ENCODE measurements at places on chromosomes 3 and 15.

GRCh38 chr3:195076981-195077610 is 193.9 kb downstream of the XXYLT1 start:
- no peak for DNase-seq

GRCh38 chr15:74851960-74852359 is 9.0 kb upstream of the ULK3 start:
- DNase-seq, result no peak

DNA sequence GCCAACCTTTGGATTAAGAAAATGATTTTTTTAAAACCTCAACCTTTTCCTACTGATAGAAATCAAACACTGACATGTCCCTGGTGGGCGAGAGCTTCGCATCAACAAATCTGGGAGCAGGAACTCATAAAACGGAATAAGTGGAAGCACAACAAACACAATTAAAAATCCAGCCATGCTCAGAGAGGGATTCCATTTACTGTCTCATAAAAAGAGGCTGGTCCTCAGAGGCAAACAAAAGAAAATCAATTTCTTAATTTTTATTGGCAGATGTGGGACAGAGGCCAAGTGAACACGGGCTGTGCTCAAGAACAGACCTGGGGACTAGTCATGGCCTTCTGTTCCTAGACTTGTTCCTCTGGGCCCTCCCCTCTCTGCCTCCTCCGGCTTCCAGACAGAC is 214.5 kb downstream of the NTRK3 start:
- DNase-seq, result no peak

GRCh38 chr3:100263583-100263982 is 2.8 kb downstream of the TBC1D23 start:
- DNase-seq, result no peak
